ENCODE measurements at places on chromosomes 7 and 10.

GRCh38 chr7:47508389-47509380, 73.2 kb downstream of the TNS3 start:
- DNase-seq: no peak

DNA sequence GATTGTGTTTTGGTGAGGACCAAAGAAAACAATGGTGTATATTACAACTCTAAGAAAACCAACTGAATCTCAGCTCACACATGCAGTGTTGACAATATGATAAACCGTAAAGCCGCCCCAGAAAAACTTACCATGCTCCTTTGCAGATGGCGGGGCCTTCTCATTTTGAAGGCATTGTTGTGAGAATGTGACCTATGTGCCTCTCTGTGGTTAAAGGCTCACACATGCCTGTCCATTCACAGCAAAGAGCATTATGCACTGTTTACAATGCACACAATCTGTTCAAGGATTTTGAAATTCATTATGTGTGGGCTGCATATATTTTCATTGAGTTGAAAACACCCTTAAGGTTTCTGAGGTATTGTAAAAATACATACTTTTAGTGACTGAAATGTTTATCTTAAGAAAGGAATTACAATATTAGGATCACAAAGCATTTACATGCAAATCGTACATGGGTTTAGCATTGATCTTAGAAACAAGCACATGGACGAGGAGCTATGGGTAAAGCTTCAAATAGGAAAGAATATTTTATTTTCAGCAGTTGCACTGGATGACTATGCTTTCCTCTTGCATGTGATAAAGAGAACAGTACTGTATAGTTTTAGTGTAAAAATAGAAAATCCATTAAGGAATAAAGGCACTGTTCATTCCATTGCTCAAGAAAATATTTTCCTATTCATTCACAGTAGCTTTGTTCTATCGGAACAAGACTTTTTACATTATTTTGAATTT, 334.3 kb downstream of the ARL4A start:
- no peak for DNase-seq

DNA sequence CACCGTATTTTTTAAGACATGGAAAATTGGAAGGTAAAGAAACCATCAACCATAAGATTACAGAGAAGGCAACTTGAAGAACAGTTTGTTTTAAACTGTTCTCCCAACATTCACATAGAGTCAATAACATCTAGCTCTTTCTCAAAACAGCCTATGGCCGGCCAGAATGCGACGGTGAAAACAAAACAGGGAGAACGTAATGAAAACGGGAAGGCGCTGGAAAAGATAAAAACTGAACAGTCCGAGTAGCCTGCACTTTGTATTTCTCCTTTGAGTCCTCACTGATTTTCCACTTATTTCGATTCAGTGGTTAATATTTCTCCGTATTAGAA, 637 bp downstream of the MICU1 start:
- no peak for DNase-seq

DNA sequence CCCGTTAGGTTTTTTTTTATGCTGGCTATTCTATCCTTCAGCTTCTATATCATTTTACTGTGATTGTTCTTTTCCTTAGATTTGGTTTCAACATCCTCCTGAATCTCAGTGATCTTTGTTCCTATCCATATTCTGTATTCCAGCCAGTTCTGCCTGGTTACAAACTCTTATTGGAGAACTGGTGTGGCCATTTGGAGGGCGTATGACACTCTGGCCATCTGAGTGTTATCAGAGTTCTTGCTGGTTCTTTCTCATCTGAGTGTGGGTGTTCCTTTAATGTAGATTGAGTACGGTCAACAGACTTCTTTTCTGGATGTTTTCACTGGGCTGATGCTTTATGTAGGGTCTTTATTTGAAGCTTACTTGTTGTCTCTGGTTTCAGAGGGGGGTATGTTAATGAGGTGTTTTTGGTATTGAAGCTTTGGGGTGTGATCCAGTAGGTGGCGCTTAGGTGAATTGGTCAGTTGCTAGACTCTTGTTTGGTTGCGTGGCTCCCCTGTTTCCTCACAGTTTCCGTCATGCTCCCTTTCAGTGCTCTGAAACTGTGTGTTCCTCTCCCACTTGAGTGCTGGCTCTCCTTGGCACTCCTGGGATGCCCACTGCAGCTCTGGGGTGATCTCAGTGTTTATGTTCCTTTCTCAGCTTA, 80.7 kb downstream of the FANK1 start:
- no peak for DNase-seq

- DNase-seq: no peak
Observed at GRCh38 chr10:74081192-74081803, 69.3 kb downstream of the AP3M1 start.

DNA sequence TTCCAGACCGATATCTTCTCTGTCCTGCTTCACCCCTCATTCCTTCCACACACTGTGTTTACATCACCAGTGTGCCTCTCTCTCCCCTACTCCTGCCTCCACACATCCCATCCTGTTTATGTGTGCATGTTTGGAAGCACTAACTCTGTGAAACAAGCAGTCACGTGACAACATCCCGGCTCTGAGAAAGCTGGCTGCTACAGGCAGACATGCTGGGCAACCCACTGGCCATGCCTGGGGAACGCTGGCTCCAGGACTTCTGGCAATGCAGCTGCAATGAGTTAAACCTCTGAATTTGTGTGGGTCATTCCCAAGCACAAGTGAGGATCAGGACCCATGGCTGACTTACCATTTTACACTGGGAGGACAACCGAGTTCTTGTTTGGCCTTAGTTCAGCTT, 74.0 kb downstream of the WNT2 start:
- no peak for DNase-seq

GRCh38 chr10:6350609-6351008, 147.9 kb downstream of the PFKFB3 start:
- no peak for DNase-seq
